ENCODE measurements at places on chromosomes 2 and 18.

GRCh38 chr2:239285932-239286230, 114.9 kb downstream of the HDAC4 start:
- DNase-seq, result no peak

GRCh38 chr2:42424033-42424432, 63.0 kb upstream of the COX7A2L start:
- DNase-seq, result no peak

- no peak for DNase-seq
These were observed 6.4 kb downstream of the PSME4 start for GRCh38 chr2:53964257-53964952.

- no peak for DNase-seq
These were observed 247.8 kb upstream of the HDAC4 start for GRCh38 chr2:239648607-239649006.

DNA sequence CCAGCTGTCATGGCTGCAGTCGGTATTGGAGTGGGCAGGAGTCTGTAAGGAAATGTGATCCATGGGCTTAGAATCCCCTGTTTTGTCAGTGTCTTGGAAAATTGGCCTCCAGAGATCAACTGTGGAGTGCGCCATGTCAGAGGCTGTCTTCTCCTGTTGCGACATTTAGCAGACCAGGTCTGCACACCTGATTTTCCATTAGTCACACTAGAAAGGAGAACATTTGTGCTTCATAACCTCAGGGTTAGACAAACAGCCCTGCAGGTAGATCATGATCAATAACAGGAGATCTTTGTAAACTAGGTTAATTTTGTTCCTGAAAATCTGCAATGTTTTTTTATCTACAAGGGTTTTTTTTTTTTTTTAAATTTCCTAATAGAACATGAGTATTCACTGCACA, 28.0 kb downstream of the LDLRAD4 start:
- no peak for DNase-seq

DNA sequence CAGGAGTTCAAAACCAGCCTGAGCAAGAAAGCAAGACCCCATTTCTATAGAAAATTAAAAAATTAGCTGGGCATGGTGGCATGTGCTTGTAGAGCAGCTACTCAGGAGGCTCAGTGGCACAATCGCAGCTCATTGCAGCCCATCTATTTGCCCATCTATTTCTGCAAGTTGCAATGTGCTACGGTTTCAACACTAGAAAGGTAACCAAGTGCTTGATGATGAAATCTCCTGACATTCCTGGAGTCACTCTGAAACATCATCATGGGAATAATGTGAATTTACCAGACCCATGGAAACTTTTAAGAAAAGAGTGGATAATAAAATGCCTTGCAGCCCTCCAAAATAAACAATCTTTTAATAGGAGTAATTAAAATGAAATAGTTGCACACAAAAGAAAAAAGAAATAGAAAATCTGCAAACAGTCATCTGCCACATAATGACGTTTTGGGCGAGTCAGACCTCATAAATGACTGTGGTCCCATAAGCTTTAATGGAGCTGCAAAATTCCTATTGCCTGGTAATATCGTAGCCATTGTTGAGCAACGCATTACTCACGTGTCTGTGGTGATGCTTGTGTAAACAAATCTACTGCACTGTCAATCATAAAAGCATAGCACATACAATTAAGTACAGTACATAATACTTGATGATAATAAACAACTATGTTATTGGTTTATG, 46.6 kb upstream of the AMMECR1L start:
- DNase-seq, result no peak

DNA sequence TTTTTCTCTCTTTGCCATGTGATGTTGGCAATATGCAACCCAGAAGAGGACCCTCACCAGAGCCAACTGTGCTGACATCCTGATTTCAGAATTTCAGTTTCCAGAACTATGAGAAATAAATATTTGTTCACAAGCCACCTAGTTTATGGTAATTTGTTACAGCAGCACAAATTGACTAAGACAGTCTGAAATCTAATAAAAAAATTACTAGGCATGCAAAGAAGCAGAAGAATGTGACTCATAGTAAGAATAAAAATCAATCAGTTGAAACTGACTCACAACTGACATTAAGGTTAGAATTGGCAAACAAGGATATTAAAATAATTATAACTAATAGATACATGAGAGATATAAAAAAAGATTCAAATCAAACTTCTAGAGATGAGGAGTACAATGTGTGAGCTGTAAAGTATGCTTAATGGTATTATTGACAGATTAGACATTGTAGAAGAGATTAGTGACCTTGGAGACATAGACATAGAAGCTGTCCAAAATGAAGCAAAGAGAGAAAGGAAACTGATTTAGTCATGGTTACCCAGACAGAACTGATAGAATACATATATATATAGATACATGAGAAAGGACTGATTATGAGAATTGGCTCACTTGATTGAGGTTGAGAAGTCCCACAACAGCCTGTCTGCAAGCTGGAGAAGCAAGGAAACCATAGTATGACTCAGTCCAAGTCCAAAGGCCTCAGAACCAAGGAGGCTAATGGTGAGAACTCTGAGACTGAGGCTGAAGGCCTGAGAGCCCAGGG, 27.8 kb upstream of the TTC39C start:
- DNase-seq, result no peak

GRCh38 chr2:105590780-105591660, 153.7 kb upstream of the NCK2 start:
- no peak for DNase-seq

GRCh38 chr2:149733936-149734685, 146.5 kb upstream of the MMADHC start:
- no peak for DNase-seq

DNA sequence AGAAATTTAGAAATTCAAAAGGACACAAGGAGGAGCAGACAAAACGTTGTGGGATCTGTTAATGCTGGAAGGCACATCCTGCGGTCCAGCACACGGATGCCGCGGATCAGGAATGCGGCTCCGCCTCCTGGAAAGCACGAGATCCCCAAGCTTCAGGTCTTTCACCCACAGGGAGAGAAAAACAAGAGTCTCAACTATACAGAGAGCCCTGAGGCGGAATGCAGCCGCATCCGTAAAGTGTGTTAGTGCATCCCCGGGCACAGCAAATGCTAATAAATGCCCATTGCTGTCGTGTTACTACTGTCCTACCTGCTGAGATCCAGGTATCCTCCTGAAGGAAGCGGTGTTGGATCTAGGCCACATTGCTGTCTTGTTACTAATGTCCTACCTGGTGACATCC, 303.9 kb downstream of the EIPR1 start:
- no peak for DNase-seq

GRCh38 chr18:6199777-6200176, 214.9 kb downstream of the L3MBTL4 start:
- no peak for DNase-seq

GRCh38 chr18:6484659-6485058, 69.9 kb upstream of the L3MBTL4 start:
- DNase-seq, result no peak

DNA sequence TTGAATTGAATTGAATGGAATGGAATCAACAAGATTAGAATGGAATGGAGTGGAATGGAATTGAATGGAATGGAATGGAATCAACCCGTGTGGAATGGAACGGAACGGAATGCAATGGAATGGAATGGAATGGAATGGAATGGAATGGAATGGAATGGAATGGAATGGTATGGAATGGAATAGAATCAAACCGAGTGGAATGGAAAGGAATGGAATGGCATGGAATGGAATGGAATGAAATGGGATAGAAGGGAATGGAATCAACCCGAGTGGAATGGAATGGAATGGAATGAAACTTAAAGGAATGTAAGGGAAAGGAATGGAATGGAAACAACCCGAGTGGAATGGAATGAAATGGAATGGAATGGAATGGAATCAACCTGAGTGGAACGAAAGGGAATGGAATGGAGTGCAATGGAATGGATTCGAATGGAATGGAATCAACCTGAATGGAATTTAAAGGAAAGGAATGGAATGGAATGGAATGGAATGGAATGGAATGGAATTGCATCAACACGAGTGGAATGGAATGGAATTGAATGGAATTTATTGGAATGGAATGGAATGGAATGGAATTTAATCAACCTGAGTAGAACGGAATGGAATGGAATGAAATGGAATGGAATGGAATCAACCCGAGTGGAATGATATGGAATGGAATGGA, 1146.6 kb downstream of the RPIA start:
- DNase-seq, result no peak

Measured in WERI-Rb-1 (cell line).